Natural killer cell treated with Interleukin-12 subunit alpha and Interleukin-12 subunit beta and Interleukin-15 and Interleukin-18, amount 100 ng/mL, for 72 hours (primary cell): ENCODE measurements at places on chromosomes 11 and 22.
A peak's percentile ranks its signal among the peaks of the same experiment; 100 is the strongest.

DNA sequence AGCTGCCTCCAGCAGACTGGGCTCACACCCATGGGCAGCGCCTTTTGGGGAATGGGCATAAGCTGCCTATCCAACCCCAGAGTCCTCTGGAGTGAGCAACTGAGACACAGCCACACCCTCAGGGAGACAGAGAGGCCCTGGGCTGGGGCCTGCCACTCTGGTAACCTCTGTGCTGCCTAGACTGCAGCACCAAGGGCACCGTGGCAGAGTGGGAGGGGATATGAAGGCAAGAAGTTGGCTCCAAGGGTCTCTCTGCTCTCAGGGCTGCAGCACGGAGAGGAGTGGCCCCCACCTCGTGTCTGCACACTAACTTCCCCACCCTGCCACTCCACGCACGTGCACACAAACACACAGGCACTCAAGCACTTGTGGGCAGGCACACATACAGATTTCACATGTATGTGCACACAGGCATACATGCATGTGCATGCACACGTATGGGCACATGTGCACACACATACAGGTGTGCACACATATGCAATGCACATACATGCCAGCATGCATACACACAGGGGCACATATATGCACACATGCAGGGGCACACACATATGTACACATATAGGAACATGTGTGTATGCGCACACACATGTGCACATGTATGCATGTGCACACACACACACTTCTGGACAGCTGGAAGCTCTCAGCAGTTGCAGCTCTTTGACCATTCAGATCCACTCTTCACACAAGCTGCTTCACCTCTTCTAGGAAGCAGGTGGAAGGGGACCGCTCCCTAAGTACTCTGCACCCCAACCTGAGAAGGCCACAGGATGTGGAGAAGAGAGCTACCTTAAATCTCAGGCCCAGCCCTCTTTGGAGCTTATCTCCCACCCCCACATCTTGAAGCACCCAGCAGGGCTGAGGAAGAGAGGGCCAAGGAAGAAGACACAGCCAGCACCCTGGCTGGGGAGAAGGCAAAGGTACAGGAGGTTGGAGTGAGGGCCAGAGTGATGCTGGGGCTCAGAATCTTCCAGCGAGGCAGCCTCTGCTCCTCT is 4.3 kb downstream of the IGSF9B start:
- DNase-seq: no peak

DNA sequence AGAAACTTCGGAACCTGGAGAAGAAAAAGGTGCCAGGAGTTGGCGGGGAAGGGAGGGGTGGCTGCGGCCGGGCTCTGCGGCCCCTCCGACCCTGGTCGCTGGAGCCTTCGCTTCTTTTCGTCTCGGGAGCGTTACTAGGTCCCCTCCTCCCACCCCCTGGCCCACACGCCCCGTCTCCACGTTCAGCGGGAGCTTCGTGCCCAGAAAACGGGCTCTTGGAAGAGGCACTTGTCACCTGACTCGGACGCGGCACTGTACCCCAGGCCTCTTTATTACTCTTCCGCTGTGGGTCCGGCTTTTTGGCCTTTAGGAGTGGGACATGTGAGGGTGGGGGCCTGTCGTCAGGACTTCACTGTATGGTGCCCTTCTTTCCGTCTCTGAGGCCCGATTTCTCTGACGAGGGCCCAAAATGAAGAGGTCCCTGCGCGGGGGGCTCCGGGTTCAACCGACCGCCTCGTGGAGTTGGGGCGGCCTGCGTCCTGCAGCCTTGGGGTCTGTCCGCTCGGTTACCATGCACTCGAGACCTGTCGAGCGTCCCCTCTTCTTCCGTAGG is 1.2 kb downstream of the CAPRIN1 start:
- DNase-seq: no peak

DNA sequence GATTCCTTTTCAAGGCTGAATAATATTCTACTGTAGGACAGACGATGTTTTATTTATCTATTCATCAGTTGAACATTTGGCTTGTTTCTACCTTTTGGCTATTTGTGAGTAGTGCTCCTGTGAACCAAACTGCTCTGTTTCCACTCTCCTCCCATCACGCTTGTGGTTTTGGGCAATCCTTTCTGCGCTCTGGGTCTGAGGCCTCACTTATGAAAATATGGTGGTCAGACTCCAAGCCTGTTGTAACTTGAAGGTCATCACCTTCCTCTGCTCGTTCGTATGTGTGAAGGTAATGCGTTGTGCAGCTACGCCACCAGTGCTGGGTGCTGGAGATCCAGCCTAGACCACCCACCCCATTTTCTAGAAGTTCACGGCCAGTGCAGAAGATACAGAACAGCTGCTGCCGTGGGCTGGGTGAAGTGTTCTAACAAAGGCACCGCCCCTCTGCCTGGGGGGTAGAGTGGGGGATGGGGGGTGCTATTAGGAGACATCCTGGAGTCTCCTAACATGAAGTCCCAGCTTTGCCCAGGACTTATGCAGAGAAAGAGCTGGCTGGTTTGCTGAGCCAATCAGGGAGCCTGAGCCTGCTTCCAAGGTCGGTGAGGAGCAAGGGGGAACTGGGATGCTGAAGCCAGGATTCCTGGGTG is 21.0 kb downstream of the PTPN5 start:
- no peak for DNase-seq

DNA sequence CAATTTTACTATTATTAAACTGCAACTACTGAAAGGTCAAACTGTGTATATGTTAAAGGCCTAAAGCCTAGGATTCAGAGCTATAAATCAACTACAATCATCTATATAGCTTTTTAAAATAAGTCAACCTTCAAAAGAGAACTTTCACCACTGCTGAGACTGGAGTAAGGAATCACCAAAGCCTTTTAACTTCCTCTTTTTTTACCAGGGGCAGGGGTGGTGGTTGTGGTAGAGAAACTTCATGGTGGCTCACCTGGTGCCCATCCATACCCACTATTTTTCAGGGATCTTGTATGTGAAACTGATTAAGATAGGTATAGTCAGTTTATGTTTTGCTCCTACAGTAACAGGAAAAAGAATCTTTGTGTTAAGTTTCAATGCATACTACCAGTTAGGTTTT is 31.5 kb downstream of the TSG101 start:
- DNase-seq: no peak

GRCh38 chr11:10144954-10145353 is 149.1 kb downstream of the SBF2 start:
- no peak for DNase-seq

DNA sequence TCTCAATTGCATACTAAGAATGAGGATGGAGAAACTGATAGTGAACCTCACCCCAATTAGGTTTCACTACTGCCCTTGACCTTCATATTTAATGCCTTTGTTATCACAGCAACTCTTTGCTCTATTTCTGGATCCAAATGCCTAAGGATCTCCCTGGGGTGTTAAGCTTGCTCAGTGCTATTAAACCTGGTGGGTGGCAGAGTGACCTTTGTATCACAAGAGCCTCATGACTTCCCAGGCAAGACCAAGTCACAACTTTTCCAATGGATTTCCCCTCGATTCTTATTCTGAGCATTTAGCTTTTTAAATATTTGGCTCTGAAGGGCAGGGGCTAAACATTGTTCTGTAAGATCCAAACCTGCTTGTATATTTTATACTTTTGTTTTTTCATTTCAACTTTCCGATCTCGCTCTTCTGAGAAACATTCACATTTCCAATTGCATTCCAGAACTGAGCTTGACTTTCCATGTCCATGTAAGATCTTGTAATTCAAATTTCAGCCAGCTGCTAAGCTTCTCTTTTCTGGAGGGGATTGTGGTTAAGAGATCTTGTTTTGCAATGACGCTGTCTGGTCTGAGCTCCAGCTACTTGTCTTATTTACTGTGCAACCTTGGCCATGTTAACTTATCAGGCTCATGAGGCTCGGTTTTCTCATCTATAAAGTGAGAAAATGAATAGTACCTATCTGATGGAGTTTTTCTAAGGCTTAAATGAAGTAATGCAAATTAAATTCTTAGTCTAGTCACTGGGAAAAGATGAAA is 6.4 kb upstream of the EHF start:
- no peak for DNase-seq

DNA sequence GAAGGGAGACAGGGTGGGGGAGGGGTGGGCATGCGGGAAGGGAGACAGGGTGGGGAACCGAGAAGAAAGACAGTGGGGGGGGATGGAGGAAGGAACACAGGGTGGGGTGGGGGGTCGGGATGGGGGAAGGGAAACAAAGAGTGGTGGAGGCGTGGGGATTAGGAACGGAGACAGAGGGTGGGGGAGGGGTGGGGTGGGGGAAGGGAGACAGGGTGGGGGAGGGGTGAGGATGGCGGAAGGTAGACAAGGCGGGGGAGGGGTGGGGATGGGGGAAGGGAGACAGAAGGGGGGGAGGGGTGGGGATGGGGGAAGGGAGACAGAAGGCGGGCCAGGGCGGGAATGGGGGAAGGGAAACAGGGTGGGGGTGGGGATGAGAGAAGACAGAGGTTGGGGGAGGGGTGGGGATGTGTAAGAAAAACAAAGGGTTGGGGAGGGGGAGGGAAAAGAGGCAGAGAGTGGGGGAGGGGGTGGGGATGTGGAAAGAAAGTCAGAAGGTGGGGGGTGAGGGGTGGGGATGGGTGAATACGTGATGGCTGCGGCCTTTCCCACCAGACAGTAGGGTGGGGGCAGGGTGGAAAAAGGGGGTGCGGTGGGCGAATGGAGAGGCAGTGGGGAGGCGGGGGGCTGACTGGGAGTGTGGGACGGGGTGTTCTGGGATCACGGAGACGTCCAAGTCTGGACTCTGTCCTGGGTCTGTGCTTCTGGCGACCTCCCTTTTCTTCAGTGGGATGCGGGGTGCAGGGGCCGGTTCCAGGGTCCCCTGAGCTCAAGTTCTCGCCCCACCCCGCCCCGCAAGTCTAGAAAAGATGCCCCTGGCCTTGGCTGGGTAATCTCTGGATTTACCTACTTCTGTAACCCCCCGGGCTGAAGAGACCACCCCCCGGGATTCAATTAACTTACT is 744 bp downstream of the PRAME start:
- DNase-seq: no peak

- no peak for DNase-seq
Observed at GRCh38 chr22:34902335-34902734, 163.6 kb upstream of the ISX start.

DNA sequence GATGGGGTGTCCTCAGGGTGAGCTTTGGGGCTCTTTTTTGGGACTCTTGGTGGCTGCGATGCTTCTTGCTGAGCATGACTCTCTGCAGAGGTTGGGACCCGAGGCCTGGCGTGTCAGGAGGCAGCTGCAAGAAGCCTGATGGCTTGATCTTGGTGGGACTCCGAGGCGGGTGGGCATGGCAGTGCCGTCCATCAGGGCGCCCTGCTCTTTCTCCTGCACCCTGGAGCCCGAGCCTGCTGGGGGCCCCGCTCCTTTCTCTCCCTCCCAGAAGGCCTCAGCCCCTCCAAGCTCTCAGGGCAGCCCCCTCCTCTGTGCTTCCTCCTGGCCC is 432.7 kb downstream of the TBC1D22A start:
- DNase-seq: no peak

GRCh38 chr11:124920870-124921609 is 2.0 kb downstream of the HEPN1 start:
- DNase-seq: peak; percentile 96

DNA sequence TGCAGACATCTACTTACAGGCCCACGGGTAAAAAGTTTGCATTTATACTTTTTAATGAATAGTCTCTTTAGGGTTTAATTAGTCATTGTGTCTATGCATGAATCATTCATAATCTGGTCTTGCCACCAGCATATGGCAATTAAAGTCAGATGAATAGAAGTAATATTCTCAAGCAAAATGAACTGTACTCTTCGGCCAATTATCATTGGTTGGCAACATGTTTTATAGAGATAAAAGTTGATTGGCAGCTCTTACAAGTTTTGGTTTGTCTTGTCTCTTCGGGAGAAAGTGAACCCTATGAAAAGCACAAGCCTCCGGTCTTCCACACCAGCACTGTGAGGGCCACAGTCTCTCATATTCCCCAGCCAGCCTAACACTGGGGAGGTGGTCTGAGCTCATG is 97.8 kb downstream of the OSBP2 start:
- DNase-seq: no peak

- DNase-seq: no peak
Observed at GRCh38 chr11:123434262-123434661, 4.2 kb downstream of the GRAMD1B start.

DNA sequence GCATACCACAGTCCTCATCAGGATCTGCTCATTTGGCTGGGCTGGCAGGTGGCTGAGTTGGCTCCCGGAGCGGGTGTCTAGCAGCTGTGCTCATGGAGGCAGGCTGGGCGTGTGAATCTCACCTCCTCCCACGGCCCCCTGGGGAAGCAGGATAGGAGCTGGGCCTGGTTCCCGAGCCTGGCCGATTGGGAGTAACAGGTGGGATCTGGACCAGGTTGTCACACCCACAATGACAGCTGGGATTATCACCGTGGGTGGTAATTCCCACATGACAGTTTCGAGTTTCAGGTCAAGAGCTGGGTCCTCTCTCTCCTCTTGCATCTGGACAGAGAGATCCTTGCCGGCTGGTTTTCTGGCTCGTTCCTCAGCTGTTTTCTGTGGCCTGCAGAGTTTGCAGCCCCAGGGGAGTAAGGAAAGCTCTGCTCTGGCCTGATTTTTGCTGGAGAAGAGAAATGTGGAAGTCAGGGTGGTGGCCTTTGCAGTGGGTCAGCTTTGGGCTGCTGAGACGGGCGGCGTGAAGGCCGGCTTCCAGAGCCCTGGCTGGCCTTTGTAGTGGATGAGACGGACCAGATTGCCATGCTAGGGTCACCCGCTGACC is 57.0 kb downstream of the BCR start:
- DNase-seq: no peak

DNA sequence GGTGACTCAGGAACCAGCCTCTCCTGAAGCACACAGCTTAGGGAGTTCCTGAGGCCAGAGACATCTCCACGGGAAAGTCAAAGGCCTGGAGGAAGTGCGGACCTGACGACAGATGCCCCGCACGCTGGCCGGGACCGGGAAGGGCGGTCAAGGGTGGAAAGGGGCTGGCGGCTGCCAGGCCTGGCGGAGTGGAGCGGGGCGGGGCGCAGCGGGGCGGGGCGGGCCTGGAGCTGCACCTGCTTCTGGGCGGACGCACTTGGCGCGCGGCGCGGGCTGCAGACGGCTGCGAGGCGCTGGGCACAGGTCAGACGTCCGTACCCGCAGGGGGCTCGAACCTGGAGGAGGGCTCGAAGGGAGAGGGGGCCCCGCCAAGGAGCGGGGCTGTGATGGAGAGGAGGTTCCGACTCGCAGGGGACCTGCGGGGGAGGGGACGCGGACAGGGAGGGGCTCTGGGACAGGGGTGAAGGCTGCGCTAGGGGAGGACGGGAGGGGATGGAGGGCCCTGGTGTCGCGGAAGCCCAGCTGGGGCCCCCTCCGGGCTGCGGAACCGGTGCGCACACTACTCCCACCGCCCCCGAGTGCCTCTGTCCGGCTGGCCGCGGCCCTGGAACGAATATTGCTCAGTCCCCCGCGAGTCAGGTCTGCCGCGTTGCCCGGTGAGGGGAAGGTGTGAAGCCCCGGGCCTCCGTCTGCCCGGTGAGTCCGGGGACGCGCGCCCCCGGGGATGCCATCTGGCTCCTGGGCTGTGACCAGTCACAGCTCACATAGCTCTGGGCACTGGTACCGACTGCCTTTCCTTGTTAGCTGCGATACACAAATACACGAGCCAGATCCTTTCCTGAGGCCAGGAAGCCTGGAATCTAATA is at the start of gene TMEM45B:
Gene TMEM45B, plus strand, starts transcription at position 253 of the 866 bp plus-strand sequence. CDS start 36,635 bp downstream, outside the sequence.
- DNase-seq: no peak
